ENCODE measurements at places on chromosomes 4 and X.

- DNase-seq, result no peak
These were observed 1344.3 kb downstream of the ADGRL3 start for GRCh38 chr4:62544428-62544827.

- DNase-seq, result no peak
These were observed 2.8 kb downstream of the FRAS1 start for GRCh38 chr4:78059938-78060337.

DNA sequence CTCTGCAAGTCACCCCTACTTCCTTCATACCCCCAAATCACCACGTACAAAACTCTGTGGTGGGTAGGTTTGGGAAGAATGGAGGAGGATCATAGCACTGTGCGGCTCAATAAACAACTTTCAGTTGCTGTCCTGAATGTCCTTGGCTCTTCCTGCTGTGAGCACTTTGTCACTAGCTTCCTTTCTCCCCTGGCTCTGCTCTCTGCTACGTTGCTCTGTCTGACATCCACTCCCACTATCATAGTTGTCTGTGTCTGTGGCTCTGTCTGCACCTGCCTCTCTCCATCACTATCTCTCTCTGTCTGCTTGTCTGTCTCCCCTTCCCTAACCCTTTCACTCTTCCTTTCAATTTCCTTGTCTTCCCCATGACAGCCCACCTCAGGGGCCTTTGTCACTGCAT is 21.2 kb upstream of the SMPX start:
- no peak for DNase-seq

DNA sequence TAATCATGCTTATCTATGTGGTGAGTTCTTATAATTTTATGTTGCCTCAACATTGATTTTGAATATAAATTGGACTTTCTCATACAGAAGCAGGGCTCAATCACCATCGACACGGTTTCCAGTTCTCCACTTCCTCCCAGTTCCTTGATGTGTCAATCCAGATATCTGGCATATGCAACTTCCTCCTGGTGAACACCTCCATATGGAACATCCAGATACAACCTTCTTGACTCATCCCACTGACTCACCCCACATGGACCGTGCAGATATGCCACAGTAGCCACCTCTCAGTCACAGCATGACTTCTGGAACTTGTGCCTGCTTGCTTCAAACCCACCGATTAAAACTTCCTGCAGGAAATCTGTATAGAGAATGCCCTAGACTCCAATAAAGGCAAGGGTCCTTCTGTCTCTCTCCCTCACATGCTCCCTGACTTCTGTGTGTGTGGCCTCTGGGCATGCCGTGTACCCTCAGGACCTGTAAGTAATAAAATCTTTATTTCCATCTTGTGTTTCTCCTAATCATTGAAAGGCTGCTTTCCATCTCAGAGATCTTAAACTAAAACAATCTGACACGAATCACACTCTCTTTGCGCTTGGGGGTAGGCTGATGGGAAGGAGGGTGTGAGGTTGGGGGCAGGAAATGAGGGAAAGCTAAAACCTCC is 67.0 kb downstream of the HTRA3 start:
- DNase-seq, result no peak

DNA sequence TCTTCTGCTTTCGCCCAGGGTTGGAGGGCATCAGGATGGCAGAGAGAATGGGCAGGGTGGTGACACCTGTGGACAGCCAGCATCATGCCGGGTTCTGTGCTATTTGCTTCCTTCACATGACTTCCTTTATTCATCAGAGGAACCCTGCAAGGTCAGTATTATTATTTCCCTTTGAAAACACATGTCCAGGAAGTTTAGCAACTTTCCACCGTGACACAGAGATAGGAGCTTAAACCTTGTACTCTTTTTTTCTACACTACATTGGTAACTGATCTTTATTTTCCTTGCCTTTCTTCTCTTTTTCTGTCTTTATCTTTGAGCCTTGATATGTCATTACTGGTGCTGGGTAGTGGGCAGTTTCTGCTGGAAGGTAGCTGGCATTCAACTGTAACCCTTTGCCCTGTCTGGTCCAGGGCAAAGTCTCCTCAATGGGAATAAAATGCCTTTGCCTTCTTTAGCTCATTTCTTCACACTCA is 5.0 kb upstream of the MGST2 start:
- DNase-seq, result no peak

DNA sequence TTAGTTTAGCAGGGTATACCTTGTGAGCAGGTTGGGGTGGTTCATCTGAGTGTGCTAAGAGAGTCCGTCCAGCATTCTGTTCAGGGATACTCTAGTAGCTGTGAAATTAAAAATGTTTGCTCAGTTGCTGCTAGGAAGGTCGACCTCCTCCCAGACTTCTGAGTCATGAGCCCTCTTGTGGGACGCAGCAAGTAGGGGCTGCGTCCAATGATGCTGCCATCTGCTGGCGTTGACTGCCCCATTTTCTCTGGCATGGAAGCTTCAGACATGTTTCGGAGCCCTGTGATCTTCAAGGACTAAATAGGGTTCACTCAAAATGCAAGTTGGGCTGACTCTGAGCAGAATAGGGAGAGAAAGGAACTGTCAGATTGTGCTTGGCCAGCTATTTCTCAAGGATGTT is 201.0 kb upstream of the ARSJ start:
- DNase-seq, result peak; percentile 5

DNA sequence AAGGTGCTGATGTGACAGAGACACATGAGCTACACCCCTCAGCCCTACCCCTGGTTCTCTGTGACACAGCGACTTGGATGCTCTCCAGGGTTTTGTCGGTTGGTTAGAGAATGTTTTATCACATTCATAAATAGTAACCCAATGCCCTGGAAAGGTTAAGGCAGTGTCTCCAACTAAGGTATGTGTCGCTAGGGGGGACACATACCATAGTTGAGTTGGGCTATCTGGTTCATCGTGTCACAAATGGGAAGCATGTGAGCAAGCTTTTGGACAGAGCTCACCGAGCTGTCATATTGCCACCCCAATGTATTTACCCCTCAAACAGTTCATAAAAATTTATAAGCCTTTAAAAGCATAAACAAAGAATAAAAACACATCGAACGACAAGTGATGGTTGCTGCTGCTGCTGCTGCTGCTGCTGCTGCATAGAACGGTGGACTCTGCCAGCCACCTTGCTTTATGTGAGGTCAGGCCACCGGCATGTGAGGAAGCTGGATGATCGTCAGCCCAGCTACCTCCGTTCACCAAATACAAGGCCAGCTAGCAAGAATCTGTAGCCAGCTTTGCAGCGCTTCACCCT is 55.9 kb downstream of the STOX2 start:
- DNase-seq, result no peak

GRCh38 chrX:134406356-134407064 is 53.5 kb upstream of the HPRT1 start:
- DNase-seq, result no peak

DNA sequence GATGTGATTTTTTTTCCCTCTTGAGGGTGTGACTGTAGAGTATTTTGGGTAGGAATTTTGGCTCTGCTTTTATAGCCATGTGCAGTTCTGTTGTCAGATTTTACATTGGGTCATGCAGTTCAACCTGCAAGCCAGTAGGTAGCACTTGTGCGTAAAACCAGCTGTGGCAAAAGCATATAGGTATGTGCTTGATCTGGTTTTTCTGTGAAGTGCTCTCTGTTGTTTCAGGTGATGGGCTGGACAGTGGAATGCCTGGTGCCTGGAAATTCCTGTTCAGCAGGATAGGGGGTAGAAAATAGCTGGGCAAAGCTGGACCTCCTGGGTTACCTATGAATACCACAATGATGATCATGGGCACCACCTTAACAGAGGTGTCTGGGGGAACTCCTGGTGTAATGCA is 584.2 kb upstream of the PCDH10 start:
- DNase-seq, result no peak

- no peak for DNase-seq
These were observed 101.9 kb upstream of the CCSER1 start for GRCh38 chr4:90025248-90025647.

- no peak for DNase-seq
These were observed 252.7 kb upstream of the KCNIP4 start for GRCh38 chr4:22201256-22201655.

- DNase-seq, result no peak
These were observed 4.0 kb downstream of the DIPK2B start for GRCh38 chrX:45196701-45197100.

- no peak for DNase-seq
These were observed 45.0 kb downstream of the RTL9 start for GRCh38 chrX:110403441-110404238.

GRCh38 chr4:151294833-151295496 is 18.0 kb downstream of the PRSS48 start:
- DNase-seq, result no peak

- no peak for DNase-seq
These were observed 119.5 kb upstream of the MAP9 start for GRCh38 chr4:155496294-155496626.

DNA sequence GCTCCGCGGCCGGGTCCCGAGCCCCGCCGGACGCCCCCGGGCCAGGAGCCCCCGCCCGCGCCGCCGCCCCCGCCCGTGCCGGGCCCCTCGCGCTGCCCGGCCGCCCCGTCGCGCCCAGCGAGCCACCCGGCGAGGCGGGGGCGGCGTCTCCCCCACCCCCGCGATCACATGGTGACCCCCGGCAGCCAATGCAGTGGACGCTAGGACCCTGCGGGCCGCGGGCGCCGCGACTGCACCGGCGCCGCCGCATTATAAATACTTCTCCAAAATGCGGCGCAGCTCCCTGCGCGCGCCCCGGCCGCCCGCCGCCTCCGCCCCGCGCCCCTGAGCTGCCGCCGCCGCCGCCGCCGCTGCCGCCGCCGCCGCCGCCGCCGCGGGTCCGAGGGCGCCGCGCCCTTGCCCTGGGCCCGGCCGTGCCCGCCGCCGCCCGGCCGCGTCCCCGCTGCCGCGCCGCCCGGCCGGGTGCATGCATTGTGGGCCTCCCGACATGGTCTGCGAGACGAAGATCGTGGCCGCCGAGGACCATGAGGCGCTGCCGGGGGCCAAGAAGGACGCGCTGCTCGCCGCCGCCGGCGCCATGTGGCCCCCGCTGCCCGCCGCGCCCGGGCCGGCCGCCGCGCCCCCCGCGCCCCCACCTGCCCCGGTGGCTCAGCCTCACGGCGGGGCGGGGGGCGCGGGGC is at the start of gene NAT8L:
Gene NAT8L (plus strand): TSS at position 282 of the 680 bp plus-strand sequence. CDS start 185 bp downstream, at position 467.
- no peak for DNase-seq

DNA sequence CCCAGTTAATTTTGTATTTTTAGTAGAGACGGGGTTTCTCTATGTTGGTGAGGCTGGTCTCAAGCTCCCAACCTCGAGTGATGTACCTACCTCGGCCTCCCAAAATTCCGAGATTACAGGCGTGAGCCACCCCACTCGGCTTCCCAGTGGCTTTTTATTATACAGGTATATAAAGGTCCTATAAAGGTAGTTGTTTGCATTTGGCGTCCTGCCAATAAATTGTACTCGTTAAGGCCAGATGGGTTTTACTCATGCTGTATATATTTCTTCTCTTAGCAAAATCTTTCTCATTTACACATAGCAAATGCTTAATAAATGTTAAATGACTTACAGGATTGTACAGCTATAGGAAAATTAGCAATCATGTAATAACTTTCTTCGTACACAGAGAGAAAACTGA is 6.9 kb downstream of the SHROOM3 start:
- no peak for DNase-seq

- no peak for DNase-seq
These were observed 2.7 kb upstream of the ITM2A start for GRCh38 chrX:79369871-79370270.

DNA sequence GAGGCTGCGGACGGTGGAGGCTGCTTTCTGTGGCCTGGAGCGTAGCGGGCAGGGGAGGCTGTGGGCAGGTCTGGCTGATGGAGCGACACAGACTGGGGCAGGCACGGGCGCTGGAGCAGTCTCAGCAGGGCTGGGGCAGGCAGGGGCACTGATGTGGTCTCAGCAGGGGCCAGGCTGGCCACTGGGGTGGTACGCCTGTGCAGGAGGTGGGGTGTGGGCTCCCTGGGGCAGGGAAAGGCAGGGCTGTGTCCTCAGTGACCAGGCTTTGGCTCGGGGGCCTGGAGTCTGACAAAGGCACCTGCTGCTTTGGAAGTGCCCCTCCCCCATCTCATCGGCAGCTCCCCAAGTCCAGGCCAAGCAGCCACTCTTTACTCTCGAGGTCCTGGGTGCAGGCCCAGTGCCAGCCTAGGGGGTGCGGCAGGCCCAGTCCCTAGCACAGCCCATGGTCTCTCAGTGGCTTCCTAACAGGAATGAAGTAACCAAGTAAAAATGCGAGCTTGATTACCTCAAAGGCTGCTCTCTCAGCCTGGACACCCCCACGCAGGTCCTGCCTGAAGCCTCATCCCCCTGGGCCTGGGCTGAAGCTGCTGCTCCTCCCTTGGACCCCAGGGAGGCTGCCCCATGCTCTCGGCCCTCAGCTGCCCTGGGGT is 55.5 kb downstream of the ADRA2C start:
- no peak for DNase-seq

GRCh38 chrX:34656842-34657725 is at the start of gene TMEM47:
Gene TMEM47, minus strand, starts transcription at chrX:34657285. Its CDS starts 256 bp downstream, at chrX:34657029.
- DNase-seq, result no peak

DNA sequence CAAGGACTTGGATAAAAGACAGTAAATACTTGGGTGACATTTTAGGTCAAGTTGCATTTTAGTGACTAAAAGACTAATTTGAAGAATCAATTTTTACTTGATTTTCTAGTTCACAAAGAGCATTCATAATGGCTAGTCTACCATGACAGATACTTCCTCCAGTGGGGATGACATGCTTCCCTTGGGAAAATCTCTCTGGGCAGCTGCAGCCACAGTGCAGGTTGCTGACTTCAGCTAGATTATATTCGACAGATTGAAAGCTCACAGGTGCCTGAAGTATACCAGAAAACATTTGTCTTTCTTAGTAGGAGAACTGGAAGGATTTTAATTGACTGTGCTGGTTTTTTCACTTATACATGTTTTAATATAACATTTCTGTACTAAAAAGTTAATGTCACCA is 209.6 kb upstream of the MAGEB2 start:
- no peak for DNase-seq

DNA sequence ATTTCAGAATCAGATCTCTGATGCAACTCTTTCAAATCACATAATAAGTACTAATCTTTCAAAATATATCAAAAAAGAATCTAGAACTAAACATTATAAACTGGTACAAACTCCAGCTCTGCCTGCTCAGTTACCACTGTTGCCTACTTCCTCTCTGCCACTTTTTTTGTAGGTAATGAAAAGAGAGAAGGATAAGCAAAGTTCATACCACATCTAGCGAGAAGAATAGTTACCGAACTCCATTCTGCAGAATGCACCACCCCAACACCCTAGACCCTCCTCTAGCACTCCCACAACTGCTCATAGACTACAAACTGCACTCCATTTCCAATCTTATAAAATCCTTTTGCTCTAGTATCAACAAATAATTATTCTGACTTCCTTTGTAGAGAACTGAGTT is 19.7 kb upstream of the LRBA start:
- DNase-seq, result no peak

- no peak for DNase-seq
These were observed 206.4 kb upstream of the BCOR start for GRCh38 chrX:40304115-40304514.

- no peak for DNase-seq
These were observed 111.9 kb upstream of the KIT start for GRCh38 chr4:54545663-54546424.

All from T-cell (primary cell).